ENCODE measurements at places on chromosomes 4 and X.

GRCh38 chr4:109499513-109499912 lies 60.5 kb upstream of the MCUB start:
- DNase-seq, result no peak

- DNase-seq, result peak; percentile 54
These were observed at the start of gene PRPS2 for GRCh38 chrX:12791257-12792228. Gene PRPS2, plus strand, starts transcription at chrX:12791412. Its CDS starts 86 bp downstream, at chrX:12791498.

- peak; percentile 12 for DNase-seq
These were observed 756 bp upstream of the ADAMTS3 start for GRCh38 chr4:72569719-72570235.

GRCh38 chrX:150063674-150064073 lies 125.4 kb upstream of the EOLA2 start:
- no peak for DNase-seq

DNA sequence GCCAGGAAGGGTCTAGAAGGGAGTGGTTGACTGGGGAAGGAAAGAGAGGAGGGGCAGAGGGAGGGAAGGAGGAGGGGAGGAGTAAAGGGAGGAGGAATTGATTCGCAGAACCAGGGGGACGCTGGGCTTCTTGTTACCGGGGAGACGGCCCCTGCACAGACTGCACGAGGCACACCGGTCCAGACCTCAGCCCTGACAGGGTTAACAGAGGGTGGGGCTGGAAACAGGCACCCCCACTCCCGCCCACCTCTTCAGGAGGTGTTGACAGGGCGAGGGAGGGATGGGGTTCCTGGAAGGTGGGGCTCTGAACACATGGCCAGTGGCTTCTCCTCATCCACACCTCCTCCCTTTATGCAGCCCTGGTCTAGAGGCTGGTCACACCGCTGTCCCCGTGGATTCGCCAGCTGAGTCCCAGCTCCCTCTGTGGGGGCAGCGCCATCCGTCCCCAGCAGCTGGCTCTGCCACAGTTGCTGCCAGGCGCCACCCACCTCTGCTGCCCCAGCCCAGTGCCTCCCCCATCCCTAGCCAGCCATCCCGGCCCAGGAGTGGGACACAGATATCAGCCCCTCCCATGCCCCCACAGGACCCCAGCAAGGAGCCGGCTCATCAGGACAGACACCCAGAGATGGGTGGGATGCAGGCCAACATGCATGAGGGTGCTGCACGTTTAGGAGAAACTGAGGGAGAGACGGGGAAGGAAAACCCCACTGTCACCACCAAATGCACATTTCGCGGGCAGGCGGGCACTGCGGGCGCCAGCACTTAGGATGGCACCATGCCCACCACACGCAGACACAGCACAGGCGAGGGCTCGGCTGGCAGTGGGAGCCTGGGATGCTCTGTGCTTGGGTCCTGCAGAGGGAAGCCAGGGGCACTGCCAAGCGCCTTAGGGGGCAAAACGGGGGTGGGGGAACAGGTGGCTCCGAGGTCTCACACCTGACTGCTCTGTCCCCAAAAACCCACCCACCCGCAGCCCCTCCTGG lies 87.6 kb downstream of the ABLIM2 start:
- no peak for DNase-seq

- DNase-seq, result no peak
These were observed 91.4 kb downstream of the ANXA3 start for GRCh38 chr4:78642934-78643333.

DNA sequence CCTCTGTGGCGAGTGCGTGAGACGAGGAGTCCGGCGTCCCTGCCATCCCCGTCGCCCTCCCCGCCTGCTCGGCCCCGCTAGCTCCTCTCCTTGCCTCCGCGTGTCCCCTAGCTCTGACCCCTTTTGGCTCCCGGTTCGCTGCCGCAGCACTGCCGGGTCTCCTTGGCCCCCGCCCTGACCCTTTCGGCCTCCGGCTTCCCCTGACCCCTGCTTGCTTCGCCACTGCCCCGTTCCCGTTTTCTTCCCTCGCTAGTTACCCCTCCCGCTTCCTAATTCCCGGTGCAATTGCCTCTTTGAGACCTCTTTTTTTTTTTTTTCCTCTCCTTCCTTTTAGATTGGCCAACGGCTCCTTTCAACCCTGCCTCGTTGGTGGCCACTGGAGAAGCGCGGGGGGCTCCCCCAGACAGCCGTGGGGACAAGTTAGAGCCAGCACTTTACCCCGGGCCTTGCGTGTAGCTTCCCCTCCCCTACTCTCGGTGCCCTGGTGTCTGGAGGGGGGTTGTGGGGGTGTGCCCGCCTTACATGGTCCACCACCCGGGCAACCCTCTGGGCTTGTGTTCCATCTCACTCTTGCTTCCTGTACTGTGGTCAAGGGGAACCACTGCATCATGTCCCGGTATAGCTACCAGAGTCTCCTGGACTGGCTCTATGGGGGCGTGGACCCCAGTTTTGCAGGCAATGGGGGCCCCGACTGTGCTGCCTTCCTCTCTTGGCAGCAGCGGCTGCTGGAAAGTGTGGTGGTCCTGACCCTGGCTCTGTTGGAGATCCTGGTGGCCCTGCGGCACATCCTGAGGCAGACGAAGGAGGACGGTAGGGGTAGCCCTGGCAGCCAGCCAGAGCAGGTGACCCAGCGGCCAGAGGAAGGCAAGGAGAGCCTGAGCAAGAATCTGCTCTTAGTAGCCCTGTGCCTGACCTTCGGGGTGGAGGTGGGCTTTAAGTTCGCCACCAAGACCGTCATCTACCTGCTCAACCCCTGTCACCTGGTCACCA lies 548 bp downstream of the TMEM164 start:
- DNase-seq, result no peak

DNA sequence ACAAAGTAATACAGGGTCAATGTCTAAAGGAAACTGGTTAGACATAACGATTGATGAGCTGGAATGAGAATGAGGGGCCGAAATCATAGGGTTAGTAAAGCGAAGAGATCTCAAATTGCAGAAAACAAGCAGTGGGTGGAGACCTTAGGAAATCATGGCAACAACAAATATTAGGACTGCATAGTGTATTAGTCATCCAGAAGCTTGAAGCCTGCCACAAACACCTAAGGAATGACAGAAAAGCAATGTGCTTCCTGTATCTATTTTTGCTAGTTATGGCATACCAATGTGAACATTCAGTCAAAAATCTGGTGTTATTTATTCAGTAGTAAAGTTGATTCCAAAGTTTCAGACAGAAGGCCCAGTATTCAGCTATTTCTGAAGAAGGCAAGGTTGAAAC lies 410.9 kb upstream of the CT83 start:
- DNase-seq, result no peak

All from renal cortex interstitium (tissue), 15 donors.